Fibroblast of skin of scalp (primary cell): ENCODE measurements at places on chromosomes 4 and X.

GRCh38 chr4:75834095-75834771 is 68.0 kb downstream of the PPEF2 start:
- no peak for DNase-seq

- no peak for DNase-seq
These were observed 98.5 kb upstream of the FAM47C start for GRCh38 chrX:36909676-36910030.

GRCh38 chr4:8281519-8282133 is 12.1 kb downstream of the HTRA3 start:
- peak; percentile 89 for DNase-seq

DNA sequence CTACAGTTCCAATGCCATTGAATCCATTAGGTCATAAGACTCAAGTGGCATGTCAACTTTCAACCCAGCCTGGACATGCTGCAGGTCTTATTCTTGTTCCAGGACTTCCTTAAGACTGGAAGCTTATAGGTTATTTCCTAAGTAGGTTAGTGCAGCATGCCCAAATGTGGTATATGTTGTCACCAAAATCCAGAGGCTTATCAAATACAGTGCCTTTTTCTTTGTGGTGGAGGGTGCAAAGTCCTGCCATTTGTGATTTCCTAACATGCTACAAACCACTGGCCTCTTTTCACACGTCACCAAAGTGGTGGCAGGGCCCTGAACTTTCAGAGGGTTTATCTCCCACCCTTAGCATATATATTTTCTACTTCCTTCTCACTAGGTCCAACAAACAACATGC is 9.7 kb upstream of the TMEM184C start:
- DNase-seq: no peak

DNA sequence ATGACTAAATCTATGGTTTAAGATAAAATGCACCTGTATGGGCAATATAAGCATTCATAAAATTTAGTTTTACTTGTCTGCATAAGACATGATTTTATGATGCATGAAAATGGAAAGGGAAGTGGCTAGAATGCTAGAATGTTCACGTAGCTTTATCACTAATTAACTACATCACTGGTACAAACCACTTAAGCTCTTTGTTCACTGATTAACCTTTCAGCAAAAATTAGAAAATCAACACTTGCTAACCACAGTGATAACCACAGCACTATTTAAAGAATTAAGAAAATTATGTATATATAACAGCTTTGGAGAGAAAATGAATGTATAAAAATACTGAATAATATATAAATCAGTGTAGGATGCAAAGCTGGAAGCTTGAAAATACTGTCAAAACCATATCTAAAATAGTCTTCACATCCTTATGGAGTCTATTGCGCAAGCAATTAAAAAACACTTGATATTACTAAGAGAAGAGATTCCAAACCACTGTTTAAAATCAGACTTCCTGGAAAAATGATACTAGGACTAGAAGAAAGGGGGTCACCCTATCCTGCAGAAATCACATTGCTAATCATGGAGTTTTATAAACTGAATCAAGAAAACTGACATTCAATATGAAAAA is 51.9 kb downstream of the EFHC2 start:
- no peak for DNase-seq

GRCh38 chrX:42462917-42463316 is 315.0 kb downstream of the PPP1R2C start:
- DNase-seq: no peak

DNA sequence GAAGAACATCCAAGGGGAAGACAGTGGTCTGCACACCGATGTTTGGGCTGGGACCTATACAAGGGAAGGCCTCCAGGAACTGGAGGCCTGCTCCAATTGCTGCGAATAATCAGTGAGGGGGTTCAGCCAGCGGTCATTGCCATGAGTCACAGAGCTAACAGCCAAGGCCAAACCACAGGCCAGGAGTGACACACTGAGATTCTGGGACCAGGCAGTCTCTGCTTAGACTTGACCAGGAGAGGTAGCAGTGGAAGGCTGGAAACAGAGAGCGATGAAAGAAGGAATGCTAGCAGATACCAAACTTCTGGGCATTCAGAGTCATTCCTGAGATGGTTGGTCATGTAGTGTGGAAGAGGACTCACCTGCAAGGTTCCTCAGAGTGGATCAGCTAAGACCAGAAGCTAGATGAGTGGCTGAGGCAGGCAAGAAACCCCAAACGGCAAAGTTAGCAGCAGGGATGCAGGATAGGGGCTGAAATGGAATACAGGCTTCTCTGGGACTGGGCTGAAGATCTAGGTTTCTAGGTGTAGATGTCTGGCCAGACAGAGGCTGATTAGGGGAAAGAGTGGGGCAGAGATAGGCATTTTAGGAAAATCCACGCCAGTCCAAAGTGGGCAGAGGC is 54.7 kb downstream of the CNGA2 start:
- DNase-seq: peak; percentile 59
